CD8-positive, alpha-beta memory T cell (primary cell): ENCODE measurements at places on chromosomes 6 and 20. TPM values are rescaled to one million over a fixed set of nuclear protein-coding genes. Genes with fewer than 3 reads are reported as not detected.

DNA sequence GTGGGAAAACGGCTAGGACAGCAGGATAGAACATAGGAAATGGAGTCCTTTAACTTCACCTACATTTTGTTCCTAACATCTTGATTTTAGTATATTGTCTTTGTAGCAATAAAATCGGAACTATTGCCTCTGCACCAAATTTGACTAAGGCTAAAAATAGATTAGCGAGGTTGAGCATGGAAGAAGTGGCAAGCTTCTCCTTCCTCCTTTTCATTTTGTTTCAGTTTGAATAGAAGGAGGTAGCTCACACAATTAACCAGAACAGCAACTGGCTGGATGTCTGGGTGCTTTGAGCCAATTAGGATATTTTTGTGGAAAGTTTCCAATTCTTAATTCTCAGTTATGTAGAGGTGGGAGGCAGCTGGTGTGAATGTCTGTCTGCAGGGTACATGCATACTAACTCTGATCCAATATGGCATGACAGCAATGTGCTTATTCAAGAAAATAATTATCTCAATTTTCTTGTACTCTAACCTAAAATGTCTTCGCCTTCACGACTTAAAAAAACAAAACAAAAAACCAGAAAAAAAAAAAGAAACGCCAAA, 3.1 kb upstream of the HECA start:
- peaks cover 61% of the 10 kb centered on the region for H3K4me1 ChIP-seq
- no peaks in the 10 kb centered on the region for H3K36me3 ChIP-seq
- DNase-seq, result no peak
- no peaks in the 10 kb centered on the region for H3K27me3 ChIP-seq

DNA sequence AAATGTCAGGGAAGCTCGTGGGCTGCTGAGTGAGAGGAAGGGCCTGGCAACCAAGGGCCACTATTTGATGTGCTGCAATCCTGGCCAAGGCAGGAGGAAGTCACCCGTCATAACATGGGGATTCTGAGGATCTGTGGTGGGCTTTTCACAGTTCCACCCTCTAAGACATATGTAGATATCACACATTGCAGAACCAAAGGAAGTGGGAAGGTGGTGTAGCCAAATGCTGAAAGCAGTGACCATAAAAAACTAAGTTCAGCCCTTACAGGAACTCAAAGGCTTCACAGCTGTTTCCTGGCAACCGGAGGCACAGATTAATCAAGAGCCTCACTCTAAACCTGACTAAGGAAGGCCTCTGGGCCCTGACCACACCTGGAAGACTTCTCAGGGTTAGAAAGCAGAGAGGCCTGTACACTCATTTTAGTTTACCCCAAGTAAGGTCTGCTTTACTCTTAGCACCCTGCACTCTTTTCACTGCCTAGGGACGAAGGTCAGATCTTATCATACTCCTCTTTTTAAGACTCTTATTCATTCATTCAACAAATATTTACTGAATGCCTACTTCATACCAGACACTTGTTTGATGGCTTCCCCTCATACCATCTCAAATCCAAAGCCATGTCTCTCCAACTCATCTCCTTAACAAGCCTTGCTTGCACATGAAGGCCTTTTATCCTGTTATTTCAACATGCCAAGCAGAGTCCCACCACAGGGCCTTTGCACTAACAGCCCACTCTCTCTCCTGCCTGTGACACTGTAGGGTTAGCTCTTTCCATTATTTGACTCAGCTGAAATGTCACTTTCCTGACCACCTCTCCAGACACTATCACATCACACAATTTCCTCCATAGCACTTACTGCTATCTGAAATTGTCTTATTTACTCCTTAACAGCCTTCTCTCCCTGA, 2.6 kb downstream of the UBE2V1 start:
- peak; percentile 31 for DNase-seq
- H3K27ac ChIP-seq, result peak overlapping the region; percentile 89
- H3K27me3 ChIP-seq, result no peaks in the 10 kb centered on the region
- H3K4me1 ChIP-seq, result peaks cover 83% of the 10 kb centered on the region

GRCh38 chr20:1003920-1004697, 2.0 kb upstream of the RSPO4 start:
- no peak overlapping the region for H3K27ac ChIP-seq
- no peaks in the 10 kb centered on the region for H3K4me1 ChIP-seq
- DNase-seq, result no peak
- H3K4me3 ChIP-seq, result no peak overlapping the region
- peaks cover 4% of the 10 kb centered on the region for H3K27me3 ChIP-seq

GRCh38 chr20:57680131-57680716, 29.6 kb downstream of the PMEPA1 start:
- H3K27me3 ChIP-seq, result no peaks in the 10 kb centered on the region
- no peak for DNase-seq
- peaks cover 15% of the 10 kb centered on the region for H3K4me1 ChIP-seq
- H3K36me3 ChIP-seq, result no peaks in the 10 kb centered on the region
- H3K27ac ChIP-seq, result no peak overlapping the region

Gene TRIM15
- not detected for total RNA-seq

Gene TREM1
- total RNA-seq, result not detected

DNA sequence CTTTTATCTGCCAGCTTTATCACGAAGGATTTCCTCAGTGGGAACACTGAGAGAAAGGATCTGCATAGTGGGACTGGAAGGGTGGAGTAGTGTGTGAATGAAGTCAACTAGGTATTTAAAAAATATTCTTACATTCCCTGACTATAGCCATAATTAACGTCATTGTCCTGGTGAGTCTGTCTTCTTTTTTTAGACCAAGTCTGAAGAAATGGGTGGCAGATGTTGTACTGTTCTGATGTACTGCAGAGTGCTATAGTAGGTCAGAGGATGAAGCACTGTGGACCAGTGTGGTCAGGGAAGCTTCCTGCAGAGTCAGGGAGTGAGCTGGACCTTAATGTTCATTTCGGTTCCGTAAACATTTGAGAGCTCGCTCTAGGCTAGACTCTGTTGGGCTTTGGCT, 11.9 kb downstream of the TULP4 start:
- no peak for DNase-seq
- H3K4me3 ChIP-seq, result no peak overlapping the region
- no peaks in the 10 kb centered on the region for H3K4me1 ChIP-seq
- no peak overlapping the region for H3K27ac ChIP-seq
- no peaks in the 10 kb centered on the region for H3K36me3 ChIP-seq
- no peaks in the 10 kb centered on the region for H3K27me3 ChIP-seq

GRCh38 chr6:151166180-151166579, 73.6 kb upstream of the AKAP12 start:
- no peaks in the 10 kb centered on the region for H3K4me1 ChIP-seq
- no peak for DNase-seq
- no peaks in the 10 kb centered on the region for H3K27me3 ChIP-seq
- H3K36me3 ChIP-seq, result no peaks in the 10 kb centered on the region

DNA sequence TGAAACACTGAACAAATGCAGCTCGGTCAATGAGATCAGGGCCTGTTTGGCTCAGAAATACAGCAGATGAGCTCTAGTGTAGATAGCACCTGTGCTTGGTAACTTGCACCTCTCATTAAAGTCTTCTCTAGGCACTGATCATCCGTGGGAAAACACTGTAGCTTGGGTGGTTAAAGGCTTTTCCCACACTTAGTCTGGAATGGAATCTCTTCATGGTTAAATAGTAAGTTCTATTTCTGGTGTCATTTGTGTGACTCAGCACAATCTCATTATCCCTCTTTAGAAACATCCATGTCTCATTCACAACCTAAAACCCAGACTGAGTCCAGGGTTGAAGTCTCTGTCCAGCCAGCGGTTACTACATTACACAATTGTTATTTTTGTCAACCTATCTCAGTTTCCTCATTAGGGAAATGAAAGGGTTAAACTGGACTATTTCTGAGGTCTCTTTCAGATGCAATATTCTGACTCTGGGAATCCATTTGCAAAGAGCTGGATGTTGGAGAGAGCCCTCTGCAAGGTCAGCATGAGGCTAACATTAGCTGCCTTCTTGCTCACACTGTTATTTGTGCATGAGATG, 125.0 kb downstream of the ZDHHC14 start:
- no peaks in the 10 kb centered on the region for H3K36me3 ChIP-seq
- no peak overlapping the region for H3K4me3 ChIP-seq
- H3K27ac ChIP-seq, result no peak overlapping the region
- peaks cover 4% of the 10 kb centered on the region for H3K4me1 ChIP-seq
- no peaks in the 10 kb centered on the region for H3K27me3 ChIP-seq

Gene RPS6KA2
- total RNA-seq, result 4.6 TPM
